Umbilical cord (tissue), 2 donors: ENCODE measurements at places on chromosomes 1 and 21.

- peak; percentile 32 for DNase-seq
These were observed 16.7 kb downstream of the NMNAT1 start for GRCh38 chr1:9960011-9960410.

DNA sequence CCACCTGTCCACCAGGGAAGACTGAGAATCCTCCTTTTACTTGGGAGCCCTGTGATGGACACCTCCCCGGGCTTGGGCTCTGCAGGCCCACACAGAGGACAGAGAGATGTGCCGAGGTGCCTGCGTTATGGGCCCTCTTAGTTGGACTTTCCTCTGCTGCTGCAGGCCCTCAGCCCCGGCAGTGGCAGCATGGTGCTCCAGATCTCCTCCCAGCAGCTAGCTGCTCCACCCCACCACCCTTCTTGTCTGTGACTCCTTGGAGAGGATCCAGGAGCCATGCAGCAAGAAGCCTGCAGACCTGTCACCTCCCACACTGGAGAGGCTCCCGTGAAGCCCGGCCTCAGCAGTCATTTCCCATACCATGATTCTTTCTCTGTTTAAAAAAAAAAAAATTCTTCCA, 27.4 kb downstream of the PHGDH start:
- DNase-seq: no peak

GRCh38 chr1:67916140-67916886, 83.0 kb upstream of the GNG12 start:
- no peak for DNase-seq

- peak; percentile 19 for DNase-seq
These were observed 24.1 kb downstream of the COL11A1 start for GRCh38 chr1:103084181-103084580.

GRCh38 chr1:11100149-11100493, 452 bp upstream of the EXOSC10 start:
- DNase-seq: no peak

- DNase-seq: no peak
These were observed 785.7 kb downstream of the ADGRL2 start for GRCh38 chr1:82586473-82586872.

DNA sequence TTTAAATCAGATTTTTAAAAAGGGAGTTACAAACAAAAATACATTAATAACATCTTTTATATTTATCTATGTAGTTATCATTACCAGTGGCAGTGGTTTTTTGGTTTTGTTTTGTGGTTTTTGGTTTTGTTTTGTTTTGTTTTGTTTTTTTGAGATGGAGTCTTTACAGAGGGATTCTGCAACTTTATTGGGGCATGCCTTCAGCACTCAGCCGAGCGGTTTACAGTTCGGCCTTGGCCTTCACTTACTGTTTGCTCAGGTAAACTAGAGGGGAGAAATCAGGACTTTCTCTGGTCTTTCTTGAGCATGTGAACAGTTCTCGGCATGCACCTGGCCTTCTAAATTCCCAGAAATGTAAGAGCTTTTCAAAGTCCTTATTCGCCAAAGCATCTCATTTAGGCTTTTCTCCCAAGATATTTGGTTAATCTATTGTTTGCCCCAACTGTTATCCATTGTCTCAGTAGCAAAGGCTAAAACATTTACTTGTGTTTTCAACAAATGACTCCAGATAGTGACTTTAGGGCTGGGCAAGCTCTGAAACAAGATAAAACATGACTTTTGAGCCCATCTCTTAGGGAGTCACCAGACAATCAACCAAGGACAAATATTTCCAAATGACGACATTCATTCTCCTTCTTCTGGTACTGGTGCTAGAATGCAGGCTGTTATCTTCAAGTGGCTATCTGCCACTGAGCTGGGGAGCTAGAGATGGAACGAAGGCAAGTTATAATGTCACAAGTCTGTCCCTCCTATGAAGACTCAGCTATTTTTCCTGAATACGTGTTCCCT, 48.4 kb upstream of the ADORA3 start:
- no peak for DNase-seq

- DNase-seq: peak; percentile 71
These were observed 67.1 kb downstream of the CENPF start for GRCh38 chr1:214670098-214670497.

DNA sequence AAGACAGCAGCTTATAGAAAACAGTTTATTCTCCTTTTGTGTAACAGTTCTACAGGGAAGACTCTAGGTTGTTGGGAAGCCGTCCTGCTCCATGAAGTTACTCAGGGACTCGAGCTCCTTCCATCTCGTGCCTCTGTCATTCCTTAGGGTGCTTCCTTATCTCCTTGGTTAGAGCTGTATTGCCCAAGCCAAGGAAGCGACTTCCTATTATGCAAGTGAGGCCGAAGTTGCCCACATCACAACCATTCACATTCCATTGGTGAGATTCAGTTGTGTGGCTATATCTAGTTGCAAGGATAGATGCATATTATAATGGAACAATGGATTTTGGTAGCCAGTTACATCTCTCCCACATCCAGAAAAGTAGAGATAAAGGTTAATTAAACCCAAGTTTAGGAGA, 9.0 kb downstream of the GSTM5 start:
- DNase-seq: no peak

DNA sequence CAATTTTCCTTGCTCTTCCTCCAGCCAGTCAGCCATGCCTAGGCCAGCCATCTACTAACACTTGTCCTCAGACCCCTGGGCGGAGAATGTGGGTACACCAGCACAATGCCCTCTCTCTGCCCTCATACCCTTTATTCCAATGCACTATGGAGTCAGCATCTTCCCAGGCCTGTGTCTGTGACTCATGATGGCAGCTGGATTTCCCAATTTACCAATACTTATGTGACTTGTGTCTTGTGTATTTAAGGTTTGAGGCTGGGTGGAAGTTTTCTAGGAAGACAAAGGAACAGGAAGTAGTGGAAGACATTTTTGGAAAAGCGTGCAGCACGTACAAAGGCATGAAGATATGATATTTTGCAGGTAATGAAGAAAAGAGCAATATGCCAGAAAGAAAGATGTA, 114.3 kb downstream of the NMNAT2 start:
- no peak for DNase-seq

DNA sequence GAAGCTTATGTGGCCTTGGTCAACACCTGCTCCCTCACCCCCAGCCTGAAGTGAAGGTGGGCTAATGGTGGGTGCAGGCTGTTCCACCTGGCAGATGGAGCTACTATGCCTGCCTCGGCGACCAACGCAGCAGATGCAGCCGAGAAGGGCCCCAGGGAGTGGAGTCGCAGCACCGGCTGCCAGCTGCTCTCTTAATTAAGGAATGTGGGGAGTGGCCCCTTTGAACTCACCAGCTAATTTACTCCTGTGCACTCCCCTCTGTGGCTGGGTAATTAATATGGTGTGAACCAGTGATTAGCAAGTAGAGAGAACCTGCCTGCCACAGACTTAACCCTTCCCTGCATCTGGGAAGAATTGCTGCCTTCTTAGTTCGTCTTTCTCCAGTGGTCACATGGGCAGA, 3.3 kb upstream of the SLAMF8 start:
- no peak for DNase-seq

DNA sequence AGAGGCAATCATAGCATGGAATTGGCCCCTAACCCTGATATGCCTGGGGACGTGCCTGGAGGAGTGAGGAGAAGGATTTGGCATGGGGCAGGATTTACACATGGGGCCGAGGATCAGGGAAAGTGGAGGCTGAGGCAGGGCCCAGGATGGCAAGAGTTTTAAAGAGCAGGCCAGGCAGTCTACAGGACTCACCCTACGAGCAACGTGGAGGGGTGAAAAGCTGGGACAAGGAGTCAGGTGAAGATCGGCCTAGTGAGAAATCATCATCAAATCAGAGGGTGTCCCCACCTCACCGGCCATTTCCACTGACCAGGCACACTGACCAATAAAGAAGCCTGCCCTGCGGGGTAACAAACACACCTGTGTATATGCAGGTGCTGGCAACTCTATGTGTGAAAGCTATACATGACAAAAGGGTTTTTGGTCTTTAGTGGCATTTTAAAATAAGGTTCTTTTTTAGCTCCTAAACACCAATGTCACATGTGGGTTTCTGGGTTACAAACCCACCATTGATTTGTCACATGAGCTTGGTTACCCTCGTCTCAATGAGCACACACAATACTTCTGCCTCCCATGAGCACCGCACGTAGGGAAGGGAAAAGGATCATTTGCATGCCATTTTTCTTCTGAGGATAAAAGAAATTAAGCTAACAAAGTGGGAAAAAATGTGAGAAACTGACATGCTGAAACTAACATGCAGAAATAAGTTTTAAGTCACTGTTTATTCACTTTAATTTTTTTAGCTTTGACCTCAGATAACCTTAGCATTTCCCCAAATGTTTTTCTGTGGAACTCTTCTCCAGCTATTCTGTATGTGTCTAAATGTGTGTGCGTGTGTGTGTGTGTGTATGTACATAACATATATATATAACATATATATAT, 168.1 kb upstream of the EDN2 start:
- no peak for DNase-seq

DNA sequence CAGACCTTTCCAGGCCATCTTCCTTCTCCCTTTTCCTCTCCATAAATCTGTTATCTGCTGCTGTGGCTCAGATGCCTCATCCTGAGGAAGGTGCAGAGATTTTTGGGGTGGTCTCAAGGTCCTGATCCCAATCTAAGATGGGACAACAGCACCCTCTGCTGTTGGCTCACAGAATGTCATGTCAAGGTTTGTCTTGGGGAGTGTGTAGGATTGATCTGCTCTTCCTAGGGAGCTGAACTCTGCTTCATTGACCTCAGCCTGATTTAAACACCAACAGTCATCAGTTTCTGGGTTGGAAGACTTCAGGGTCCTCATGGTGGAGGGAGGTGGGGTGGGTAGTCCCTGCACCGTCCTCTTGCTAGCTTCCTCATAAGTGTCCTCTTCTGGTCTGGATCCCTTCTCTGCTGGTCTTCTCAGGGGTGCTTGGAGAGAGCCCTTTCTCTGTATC, 62.8 kb upstream of the LAX1 start:
- DNase-seq: peak; percentile 43

GRCh38 chr1:245086389-245086969, 68.3 kb upstream of the KIF26B start:
- peak; percentile 72 for DNase-seq

GRCh38 chr1:215287362-215287761, 204.8 kb downstream of the KCNK2 start:
- no peak for DNase-seq

GRCh38 chr1:154213274-154213673, 7.1 kb upstream of the CFAP141 start:
- no peak for DNase-seq

- DNase-seq: no peak
These were observed 474.3 kb upstream of the CAMK1G start for GRCh38 chr1:209109001-209109785.

DNA sequence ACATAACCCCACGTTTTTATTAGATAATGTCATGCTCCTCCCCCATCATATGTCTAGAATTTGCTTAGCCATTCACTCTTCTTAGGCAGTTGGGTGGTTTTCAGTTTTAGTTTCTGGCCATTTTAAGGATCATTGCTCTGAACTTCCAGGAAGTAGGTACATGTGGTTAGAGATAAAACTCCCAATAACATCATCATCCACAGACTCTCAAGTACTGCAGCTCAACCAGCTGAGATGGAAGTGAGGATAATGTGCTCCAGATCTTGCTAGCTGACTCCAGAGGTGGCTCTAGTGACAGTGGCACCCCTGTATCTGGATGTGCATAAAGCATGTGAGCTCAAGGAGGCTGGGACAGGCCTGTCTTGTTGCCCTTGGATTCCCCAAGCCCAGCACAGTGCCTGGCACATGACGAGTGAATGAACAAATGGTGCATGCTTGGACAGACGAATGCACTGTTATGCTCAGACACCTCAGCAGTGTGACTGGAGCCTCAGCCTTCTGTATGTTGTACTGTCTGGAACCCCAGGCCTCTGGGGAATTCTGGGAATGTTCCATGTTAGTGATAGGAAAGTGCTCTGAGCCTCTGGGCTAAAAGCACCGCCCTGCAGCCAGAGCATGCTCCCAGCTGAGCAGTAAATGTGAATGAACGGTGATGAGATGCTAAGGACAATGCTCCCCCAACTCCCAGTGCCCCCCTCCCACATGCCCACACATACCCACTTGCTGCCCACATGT, 16.4 kb upstream of the KCNN3 start:
- no peak for DNase-seq

- no peak for DNase-seq
These were observed 160.2 kb downstream of the HIVEP3 start for GRCh38 chr1:41758500-41758899.

DNA sequence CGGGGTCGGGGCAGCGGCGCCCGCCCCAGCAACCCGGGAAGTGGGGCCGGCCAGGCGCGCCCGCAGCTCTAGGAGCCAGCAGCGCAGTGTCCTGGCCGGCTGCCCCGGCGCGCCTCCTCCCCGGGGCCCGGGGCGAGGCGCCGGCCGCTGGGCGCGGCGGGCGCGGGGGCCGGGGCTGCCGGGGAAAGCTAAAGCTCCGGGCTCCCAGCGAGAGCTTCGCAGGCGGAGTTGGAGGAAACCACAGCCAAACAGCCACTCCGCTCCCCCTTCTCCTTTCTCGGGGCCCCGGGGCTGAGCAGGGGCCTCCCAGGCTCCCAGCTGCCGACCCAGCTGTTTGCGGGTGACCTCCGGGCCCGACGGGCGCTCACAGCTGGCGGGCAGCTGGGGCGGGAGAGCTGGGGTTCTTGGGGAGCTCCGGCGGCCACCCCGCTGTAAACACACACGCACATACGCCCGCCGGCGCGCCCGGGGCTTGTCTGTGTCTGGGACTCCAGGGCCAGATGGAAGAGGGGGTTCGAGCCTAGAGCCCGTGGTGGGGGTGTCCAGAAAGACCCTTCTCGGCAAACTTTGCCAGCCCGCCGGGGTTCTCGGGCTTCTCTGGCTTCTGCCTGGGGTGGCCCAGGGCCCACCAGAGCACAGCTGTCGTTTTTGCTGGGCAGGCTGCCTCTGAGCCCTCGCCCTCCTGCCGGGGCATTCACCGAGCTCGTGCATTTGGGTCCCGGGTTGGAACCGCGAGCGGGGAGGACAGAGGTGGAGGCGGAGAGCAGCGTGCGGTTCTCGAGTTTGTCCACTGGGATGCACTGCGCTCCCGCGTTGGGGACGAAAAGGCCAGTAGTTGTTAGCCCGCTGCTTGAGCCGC, 1.5 kb downstream of the AJAP1 start:
- peak; percentile 72 for DNase-seq

GRCh38 chr1:166470014-166470413, 303.2 kb upstream of the FAM78B start:
- no peak for DNase-seq

- DNase-seq: no peak
These were observed 52.6 kb upstream of the ETS2 start for GRCh38 chr21:38753114-38753513.
